ENCODE measurements at places on chromosomes 2 and 18.

- DNase-seq: no peak
Observed at GRCh38 chr2:201135386-201135785, 19.4 kb downstream of the CFLAR start.

- no peak for DNase-seq
Observed at GRCh38 chr18:26383454-26384270, 157.4 kb downstream of the TAF4B start.

DNA sequence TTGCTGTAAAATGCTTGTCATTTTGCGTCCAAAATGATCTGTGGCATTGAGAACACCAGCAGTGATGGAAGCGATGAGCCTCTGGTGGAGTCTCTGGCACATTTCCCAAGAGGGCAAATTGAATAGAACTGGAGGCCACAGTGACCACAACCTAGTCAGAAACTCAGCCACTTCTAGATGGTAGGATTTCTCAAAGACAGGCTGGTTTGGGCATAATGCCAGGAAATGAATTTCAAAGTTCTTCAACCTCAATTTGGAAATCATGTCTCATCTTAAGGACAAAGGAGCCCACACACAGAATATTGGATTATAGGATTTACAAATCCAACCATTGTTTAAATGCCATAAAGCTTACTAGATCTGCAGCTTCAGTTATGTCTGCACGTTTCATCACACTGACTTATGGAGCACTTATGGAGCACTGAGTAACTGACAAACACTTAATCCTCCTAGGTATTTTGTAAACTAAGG, 132.1 kb downstream of the COL6A3 start:
- no peak for DNase-seq

- DNase-seq: no peak
Observed at GRCh38 chr2:36379710-36380448, 24.3 kb downstream of the CRIM1 start.

- DNase-seq: no peak
Observed at GRCh38 chr2:197209742-197210408, 100.7 kb downstream of the ANKRD44 start.

DNA sequence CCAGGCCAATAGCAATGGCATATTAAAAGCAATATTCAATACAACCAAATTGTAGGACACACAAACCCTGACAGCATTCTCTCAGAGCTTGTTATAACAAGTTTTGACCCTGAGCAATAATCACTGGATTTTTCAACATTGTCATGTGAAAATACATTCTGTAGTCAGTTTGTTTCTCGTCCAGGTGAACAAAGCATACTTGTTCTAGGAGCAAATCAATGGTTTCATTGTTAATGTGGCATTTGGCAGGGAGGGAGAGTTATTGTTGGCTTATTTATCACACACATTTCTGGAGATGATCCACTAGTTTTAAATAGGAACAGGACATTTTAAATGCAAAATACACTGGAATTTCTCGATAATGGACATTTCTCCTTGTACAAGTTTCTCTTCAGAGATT, 69.9 kb upstream of the L3MBTL4 start:
- DNase-seq: no peak

- no peak for DNase-seq
Observed at GRCh38 chr2:236988690-236989624, 96.7 kb upstream of the COPS8 start.

GRCh38 chr2:181163139-181163538, 182.7 kb downstream of the UBE2E3 start:
- no peak for DNase-seq

- no peak for DNase-seq
Observed at GRCh38 chr2:37321029-37321682, 3.5 kb downstream of the PRKD3 start.

- DNase-seq: no peak
Observed at GRCh38 chr2:176491172-176491904, 222.1 kb downstream of the MTX2 start.

- no peak for DNase-seq
Observed at GRCh38 chr2:7573166-7573825, 656.1 kb downstream of the RNF144A start.

DNA sequence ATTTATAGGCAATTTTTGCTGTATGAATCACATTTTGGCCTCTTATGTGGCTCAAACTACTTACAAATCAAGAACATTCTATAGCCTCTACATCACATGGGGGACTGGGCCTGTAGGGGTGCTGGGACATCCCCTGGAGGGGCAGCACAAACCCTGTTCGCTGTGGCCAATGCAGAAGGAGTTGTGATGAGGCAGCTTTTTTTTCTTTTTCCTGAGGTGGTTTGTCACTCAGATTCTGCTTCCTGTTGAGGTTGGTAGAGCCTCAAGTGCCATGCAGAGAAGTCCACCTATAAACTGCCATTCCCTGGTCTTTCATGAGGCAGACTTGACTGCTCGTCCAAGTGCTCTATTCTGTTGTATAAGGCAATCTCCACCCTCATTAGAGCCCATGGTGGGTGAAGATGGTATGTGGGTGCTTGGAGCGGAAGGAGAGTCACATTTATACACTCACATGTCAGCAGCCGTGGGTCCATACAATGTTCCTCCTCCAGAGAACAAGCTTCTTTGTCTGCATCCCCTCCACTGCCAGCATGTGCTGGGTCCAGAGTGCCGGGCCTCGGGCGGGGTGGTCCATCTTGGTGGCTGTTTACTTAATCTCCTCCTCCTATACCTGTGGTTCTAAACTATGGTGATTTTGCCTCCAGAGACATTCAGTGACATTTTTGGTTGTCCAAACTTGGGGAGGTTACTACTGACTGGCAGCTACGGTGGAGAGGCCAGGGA, 120.3 kb downstream of the ACOXL start:
- DNase-seq: no peak

DNA sequence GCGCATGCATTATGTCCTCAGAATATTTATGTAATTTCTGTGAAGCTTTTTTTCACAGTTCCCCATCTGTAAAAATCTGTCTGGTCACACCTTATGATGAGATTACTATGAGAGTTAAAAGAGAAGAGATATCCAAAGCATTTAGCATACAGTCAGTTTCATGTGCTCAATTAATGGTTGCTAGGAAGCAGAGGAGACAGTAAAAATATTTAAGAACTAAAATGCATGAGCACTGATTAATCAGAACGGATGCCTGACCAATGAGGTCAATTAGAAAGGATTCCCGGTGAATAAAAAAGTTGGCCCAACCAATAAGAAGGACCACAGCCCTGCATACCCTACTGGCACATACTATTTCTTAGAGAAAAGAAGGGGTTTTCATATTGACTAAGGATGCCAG, 12.0 kb upstream of the CRIM1 start:
- no peak for DNase-seq

GRCh38 chr2:172101821-172102390, 794 bp downstream of the DLX2 start:
- DNase-seq: no peak

Measured in cortex of kidney (tissue), 1 donor.